ENCODE measurements at places on chromosomes 11 and 22.

GRCh38 chr22:20444325-20444724 lies 6.7 kb upstream of the SCARF2 start:
- no peak for DNase-seq

DNA sequence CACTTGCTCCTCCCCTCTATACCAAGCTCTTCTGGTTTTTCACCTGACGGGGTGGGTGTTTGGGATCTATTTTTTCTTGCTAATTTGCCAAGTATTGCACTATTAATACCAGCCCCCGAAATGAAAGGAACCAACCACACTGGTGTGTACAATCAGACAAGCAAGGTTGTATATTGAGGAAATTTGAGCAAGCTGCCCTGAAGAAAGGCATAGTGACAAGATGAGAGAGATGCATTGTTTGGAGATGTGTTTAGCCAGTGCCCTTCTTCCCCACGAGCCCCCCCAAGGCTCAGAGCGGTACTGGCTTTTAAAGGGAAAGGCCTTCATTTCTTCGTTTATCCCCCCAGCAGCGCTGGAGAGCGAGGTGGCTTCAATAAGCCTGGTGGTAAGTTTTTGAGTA lies 15.2 kb upstream of the GAS2L1 start:
- DNase-seq = no peak

DNA sequence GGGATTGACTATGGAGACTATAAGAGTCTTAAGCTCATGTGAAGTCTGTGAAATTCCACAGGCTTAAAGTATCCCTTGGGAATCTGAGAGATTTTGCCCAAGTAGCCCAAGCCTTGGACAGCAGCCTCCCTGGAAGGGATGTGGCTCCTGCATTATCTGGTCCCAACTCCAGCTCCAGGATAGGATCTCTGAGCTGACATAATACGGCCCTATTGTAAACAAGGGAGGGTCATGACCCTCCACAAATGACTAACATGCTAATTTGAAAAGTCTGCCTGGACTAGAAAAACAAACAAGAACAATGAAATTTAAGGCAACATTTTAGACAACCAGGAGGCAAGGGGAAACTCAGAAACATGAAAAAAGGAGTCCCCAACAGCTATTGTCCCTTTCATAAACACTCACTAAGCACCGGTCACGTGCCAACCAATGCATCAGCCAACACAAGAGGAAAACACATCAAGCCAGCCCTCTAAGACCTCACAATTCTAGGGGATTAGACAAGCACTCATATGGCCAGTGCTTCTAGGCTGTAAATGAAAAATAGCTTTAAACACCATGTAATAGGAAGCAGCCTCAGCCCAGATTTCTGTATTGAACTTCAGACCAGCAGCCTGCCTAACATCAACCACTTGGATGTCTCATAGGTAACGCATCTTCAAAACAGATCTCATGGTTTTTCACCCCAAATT lies 101.2 kb upstream of the TIMP3 start:
- DNase-seq = no peak

GRCh38 chr22:19398206-19398605 lies 33.3 kb downstream of the HIRA start:
- DNase-seq = no peak

DNA sequence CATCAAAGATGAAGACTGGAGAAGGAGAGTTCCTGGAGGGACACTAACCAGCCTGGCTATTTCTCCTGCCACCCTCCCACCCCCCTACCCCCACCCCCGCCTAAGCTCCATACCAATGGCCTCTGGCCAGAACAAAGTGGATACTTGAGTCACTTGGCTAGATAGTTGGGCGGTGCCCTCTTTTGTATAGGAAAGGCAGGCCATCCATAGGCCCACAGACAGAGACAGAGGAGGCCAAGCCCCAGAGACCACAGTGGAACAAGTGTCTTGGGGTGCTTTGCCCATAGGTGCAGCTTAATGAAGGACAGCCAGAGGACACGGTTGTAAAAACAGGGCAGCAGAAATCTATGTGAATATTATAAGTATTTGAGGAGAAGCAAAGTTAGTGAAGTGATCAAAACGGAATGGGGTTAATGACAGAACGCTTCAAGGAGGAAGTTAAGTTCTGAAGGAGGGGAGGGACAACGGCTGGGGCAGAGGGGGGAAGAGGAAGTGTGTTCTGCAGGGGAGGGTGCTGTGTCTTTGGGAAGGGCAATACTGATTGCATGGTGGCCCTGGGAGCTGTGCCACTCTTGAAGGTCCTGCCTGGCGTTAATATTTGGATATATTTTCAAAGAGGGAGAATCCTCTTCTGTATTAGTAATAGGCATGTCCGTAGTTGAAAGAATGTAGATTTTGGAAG lies 32.7 kb downstream of the FLI1 start:
- DNase-seq = no peak

DNA sequence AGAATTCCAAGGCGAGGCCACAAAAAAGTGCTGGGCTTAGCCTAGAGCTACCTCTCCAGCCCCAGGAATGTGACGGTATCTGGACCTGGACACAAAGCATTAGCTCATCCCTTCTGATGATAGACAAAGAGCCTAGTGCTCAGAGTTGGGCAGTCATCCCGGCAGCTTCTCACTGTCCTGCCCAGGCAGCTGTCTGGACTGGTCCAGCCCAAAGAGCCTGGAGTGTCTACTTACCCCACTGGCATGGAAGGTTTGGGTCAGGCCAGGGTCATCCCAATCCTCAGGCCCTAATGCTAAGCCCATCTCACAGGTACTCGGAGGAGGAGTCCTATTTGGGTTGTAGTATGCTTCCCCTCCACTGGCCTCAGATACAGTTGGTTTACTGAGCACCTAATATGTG lies 31.0 kb downstream of the NAV2 start:
- DNase-seq = no peak

DNA sequence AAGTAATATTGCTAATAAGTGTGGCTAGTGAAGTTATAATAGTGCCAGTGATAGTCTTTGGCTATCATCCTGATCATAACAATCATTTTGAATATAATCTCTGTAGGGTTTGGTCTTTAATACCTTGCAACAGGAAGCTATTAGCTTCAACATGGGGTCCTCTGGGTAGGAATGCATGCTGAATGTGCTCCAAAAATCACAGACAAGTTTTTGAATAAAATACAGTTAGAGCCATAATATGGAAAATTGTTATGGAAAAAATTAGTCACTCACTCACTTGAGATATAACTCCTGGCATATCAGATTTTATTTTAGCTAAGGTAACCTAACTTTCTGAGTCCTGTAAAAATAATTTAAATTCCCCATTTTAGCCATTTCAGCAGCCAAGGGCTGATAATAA lies 95.4 kb upstream of the MTMR2 start:
- no peak for DNase-seq

DNA sequence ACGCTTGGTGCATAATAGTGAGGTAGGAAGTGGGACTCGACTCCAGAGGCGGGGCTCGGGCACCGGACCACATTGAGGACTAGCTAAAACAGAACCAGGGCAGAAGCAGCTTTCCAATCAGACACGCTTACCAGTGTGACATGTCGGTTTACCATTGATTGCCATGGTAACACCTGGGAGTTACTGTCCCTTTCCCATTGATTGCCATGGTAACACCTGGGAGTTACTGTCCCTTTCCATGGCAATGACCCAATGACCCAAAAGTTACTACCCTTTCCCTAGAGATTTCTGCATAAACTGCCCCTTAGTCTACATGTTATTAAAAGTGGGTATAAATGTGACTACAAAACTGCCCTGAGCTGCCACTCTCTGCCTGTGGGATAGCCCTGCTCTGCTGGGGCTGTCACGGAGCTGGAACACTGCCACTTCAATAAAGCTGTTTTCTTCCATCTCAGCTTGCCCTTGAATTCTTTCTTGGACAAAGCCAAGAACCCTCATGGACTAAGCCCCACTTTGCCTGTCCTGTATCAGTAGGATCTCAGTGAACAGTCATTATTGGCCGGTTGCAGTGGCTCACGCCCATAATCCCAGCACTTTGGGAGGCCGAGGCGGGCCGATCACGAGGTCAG lies 77.4 kb upstream of the CRYBB3 start:
- DNase-seq = no peak

- DNase-seq = no peak
These were observed 24.1 kb downstream of the MYEOV start for GRCh38 chr11:69318093-69318420.
